ENCODE measurements at places on chromosomes 3 and 15.

DNA sequence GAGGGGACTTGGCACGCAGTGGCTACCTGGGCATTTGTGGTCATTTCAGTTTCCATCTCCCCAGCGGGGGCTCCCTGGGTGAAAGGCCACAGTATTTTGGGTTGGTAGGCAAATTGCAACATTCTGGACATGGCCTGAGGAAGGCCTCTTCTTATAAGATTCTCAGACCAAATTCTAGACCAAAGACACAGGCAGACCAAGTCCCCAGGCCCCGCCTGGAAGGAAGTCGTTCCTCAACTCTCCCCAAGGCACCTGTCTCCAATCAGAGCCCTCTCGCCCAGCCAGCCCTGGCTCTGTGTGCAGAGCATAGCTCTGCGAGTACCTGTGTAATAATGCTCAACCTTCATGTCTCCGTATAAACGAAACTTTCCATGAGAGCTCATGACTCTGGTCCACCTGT is 53.1 kb downstream of the GRIP2 start:
- DNase-seq, result no peak

- DNase-seq, result no peak
These were observed 263.7 kb upstream of the UBE2E1 start for GRCh38 chr3:23542079-23542478.

- DNase-seq, result no peak
These were observed 89.7 kb upstream of the CMC1 start for GRCh38 chr3:28151608-28152228.

DNA sequence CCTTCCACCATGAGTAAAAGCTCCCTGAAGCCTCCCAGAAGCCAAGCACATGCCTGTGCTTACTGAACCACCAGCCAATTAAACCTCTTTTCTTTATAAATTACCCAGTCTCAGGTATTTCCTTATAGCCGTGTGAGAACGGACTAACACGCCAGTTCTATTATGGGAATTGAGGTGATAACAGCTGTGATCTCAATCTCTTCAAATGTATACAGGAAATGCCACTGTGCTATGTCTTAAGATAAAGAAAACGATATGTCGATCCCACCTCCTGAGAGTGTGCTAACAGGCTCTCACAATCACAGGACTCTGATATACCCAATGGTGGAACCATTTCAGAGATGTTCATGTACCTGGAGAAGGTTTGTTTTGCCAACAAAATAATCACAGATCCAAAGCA is 26.2 kb downstream of the CHSY1 start:
- no peak for DNase-seq

DNA sequence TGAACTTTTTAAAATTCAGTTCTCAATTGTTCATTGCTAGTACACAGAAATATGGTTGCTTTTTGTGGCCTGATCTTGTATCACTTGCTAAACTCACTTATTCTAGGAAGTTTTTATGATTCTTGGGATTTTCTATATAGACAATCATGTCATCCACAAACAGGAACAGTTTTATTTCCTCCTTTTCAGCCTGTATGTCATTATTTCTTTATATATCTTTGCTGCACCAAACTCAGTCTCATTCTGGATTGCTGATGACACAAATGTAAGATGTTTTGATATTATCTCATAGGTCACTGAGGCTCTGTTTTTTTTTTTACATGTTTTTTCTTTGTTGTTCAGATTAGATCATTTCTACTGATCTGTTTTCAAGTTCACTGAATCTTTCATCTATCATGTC is 71.7 kb downstream of the TTBK2 start:
- no peak for DNase-seq

DNA sequence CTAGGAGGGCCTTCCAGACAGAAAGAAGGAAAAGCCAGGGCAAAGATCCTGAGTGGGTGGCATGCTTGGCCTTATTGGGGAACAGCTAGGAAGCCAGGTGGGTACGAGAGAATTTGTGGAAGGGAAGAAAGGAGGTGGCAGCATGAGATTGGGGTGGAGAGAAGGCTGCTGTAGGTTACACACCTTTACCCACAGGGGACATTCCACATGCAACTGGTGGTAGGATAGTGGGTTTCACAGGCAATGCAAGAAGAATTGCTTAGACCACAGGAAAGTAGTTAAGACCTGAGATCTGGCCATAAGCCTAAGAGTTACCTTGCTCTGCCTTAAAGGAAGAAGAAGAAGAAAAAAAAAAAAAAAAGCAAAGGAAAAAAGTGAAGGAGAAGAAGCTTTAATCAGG is 19.8 kb downstream of the ANP32A start:
- DNase-seq, result no peak

DNA sequence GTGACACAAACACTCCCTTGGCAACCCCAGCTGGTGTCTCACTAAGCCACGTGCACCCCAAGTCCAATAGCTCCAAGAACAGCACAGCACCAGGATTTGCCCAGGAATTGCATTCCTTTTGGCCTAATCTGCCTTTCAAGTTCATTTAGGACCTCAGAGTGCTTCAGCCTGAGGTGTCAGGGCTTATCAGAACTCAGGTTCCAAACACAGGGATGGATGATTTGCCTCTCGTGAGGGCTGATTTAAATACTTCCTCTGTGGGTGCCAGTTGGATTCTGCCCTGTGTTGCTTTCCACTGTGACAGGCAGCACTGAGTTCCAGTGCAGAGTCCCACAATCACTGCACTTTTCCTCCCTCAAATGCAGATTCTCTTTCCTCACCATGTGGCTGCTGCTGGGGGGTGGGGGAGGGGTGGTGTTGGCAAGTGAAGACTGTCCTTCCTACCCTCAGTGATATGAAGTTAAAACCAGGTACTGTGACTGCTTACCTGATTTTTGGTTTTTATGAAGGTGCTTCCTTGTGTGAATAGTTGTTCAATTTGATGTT is 204.3 kb upstream of the STAC start:
- DNase-seq, result no peak

DNA sequence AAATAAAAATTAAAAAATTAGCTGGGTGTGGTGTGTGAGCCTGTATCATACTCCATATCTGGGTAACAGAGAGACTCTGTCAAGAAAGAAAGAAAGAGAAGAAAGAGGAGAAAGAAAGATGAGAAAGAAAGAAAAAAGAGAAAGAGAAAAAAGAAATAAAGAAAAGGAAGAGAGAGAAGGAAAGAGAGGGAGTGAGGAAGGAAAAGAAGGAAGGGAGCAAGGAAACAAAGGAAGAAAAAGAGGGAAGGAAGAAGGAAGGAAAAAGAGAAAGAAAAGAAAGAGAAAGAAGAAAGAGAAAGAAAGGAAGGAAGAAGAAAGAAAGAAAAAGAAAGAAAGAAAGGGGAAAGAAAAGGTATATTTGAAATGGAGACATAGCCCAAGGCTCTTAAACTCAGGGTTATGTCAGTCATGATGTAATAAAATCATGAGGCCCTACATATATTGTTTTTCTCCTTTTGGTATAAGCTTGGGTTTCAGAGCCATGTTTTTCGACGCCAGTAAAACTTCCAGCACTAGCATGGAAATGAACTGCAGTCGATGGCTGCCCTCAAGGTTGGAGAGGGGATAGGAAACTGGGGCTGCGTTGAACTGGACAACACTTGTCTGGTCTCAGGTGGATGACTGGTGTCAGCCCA is 38.0 kb upstream of the RFTN1 start:
- DNase-seq, result no peak

GRCh38 chr3:159898147-159898546 is 90.5 kb upstream of the IL12A start:
- no peak for DNase-seq

GRCh38 chr3:127733781-127734180 is 61.0 kb downstream of the ABTB1 start:
- no peak for DNase-seq

- no peak for DNase-seq
These were observed 114.3 kb downstream of the TGFBR2 start for GRCh38 chr3:30720586-30721313.

DNA sequence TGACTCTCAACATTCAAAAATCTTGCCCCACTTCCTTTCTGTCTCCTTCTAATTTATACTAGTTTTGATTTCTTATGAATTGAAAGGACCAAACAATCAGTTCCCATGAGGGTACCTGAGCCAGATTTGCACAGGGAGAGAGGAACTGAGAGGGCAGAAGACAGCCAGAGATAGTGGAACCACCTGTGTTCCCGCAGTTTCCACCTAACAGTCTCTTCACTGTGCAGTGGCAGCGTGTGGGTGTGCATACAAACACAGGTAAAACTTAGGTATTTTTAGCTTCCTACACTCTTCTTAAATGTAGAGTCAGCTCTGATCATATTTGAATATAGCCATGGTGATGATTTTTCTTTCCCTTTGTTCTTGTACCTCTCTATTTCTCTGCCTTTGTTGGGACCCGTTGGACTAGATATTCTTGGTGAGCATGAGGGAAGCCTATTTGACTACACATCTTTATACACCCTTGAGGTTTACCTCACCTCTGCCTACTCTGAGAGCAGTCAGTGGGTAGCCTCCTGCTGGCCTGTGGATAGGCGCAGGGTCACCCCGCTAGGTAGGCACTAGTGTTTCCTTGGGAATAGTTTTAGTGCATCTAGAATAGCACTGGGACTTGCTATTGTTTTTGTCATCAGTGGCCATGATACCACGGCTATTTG is 58.8 kb downstream of the MAP3K13 start:
- DNase-seq, result no peak

GRCh38 chr3:39540162-39540921 is 72.9 kb downstream of the MOBP start:
- DNase-seq, result no peak

- DNase-seq, result peak; percentile 52
These were observed 1.1 kb downstream of the ZBTB20 start for GRCh38 chr3:115146032-115146417.

DNA sequence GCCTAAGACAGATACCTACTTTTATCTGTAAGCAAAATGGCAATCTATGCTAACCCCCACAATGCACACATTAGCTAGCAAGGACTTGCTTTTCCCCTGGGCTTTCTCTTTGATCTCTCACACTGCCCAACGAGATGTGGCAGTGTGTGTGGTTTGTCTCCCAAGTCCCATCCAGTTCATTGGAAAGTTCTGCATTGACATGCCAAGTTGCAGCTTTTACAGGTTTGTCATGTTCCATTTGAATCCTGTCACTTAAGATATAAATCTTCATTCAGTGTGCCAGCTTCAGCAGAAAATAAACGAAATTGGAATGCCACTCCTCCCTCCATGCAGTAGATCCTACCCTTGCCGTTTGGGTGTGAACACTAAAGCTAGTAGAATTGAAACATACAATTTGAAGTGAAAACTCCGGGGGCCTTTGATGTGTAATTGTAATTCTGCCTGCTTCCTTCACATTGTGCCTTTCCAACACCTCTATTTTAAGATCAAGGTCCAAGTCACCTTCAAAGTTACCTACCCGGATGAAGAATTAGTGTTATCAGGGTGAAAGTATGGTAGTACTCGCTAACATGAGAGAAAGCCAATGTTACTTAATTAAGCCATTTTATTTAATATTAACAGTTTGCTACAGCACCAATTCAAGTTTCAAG is 130.9 kb upstream of the BHLHE40 start:
- no peak for DNase-seq

DNA sequence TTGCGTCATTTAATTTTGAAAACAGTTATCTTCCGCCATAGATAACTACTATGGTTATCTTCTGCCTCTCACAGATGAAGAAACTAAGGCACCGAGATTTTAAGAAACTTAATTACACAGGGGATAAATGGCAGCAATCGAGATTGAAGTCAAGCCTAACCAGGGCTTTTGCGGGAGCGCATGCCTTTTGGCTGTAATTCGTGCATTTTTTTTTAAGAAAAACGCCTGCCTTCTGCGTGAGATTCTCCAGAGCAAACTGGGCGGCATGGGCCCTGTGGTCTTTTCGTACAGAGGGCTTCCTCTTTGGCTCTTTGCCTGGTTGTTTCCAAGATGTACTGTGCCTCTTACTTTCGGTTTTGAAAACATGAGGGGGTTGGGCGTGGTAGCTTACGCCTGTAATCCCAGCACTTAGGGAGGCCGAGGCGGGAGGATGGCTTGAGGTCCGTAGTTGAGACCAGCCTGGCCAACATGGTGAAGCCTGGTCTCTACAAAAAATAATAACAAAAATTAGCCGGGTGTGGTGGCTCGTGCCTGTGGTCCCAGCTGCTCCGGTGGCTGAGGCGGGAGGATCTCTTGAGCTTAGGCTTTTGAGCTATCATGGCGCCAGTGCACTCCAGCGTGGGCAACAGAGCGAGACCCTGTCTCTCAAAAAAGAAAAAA is 1.2 kb downstream of the B2M start:
- peak; percentile 46 for DNase-seq

DNA sequence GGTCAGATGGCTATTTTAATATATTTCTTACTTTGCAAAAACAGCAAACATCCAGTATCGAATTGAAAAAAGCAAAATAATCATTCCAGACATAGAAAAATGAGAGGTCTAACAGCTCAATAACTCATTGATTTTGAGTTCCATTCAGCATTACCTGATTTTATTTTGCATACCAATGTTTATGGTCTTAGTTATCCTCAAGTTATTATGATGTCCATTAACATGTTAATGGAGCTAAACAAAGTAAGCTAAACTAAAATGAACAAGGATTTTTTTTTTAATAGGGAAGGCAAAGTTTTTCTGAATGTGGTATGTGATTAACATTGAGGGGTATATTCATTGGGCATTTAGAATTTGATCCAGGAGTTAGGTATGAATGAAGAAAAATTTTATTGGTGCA is 13.1 kb downstream of the MYH15 start:
- DNase-seq, result no peak

- DNase-seq, result no peak
These were observed 406.3 kb downstream of the SOX2 start for GRCh38 chr3:182118066-182118465.

GRCh38 chr15:25800761-25801515 is 62.2 kb downstream of the ATP10A start:
- no peak for DNase-seq

GRCh38 chr3:40329071-40329470 is 19.6 kb downstream of the EIF1B start:
- DNase-seq, result no peak

GRCh38 chr3:122239112-122239511 is 55.6 kb downstream of the CASR start:
- DNase-seq, result no peak

GRCh38 chr3:52872245-52872644 is 25.1 kb downstream of the STIMATE start:
- no peak for DNase-seq

DNA sequence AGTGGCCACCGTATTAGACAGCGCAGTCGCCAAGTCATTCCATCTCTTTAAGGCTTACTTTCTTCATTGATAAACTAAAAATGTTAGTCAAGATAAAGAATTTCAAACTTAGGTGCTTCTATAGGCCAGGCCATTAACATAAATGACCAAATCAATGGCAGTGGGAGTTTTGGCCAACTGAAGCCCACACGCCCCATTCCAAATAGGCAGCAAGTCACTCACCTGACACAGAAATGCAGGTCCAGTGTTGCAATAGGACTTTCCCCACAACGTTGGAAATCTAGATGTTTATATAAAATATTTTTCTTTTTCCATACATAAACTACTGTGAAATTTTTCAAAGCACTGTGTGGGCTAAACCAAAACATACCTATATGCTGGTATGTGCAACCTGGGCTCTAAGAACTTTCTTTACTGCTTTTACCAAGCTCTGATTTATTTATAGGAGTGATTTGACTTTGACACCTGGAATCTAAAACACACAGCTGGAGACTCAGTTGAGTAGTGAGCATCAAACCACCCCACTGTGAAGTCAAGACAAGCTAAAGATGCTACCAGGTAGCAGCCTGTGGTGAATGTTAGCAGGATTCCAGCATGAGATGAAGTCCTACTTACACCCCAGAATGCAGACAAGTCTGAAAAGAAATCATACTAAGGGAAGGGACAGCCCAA is 15.1 kb downstream of the GOLIM4 start:
- DNase-seq, result no peak

- DNase-seq, result peak; percentile 14
These were observed 563 bp downstream of the PXYLP1 start for GRCh38 chr3:141231952-141232823.

- DNase-seq, result no peak
These were observed 14.0 kb downstream of the PLA2G4D start for GRCh38 chr15:42080186-42080918.
